ENCODE measurements at places on chromosomes 4 and X.

DNA sequence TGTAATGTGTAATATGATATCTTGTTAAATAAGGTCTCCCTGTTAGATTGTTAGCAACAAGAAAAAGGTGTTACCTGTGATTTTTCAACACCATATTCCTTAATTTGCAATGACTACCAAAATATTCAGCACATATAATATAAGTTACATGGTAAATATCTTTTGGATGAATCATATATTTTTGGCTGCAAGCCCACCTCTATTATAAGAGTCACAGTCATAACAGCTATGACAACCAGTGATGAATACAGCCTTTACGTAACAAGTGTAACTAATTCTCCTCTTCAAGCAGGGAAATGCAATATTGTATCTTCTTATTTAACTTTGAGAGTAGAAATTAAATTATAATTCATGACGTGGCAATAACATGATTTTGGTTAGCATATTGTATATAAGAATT, 187.0 kb downstream of the NLGN4X start:
- no peak for DNase-seq

- no peak for DNase-seq
Observed at GRCh38 chrX:113330416-113330815, 489.8 kb upstream of the AMOT start.

- no peak for DNase-seq
Observed at GRCh38 chr4:140947506-140947905, 185.8 kb downstream of the RNF150 start.

- DNase-seq, result no peak
Observed at GRCh38 chrX:39677978-39678791, 419.6 kb downstream of the BCOR start.

GRCh38 chr4:102022343-102022742, 231.8 kb downstream of the BANK1 start:
- DNase-seq, result no peak

GRCh38 chrX:97854086-97854485, 970.4 kb downstream of the RPA4 start:
- DNase-seq, result no peak

GRCh38 chrX:71466979-71467523, 65.9 kb upstream of the OGT start:
- no peak for DNase-seq

DNA sequence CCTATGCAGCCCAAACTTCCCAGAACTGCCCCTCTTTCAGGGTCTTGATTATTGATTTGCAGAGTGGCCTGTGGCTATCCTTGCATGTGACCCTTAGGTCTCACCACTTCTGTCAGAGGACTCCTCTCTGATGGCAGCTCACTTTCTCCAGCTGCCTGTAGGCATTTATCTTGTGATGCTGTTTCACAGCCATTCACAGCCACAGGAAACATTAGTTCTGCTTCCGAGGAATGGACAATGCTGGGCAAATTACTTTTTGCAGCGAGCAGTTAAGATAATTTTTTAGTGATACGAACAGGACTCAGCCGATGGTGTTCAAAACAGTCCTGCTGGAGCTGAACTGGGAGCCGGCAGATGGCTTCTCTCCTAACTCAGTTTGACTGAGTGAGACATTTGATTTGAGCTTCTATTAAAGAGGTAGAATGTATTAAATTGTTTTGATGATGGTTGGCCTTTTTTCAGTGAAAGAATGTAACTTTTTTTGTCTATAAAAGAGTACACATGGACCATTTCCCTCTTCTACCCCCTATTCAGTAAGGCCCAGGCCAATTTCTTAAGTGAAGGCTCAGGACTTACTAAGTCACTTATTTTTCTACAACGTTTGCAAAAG, 58.4 kb upstream of the TMEM150C start:
- no peak for DNase-seq
